ENCODE measurements at places on chromosomes 5 and 9. TPM values are rescaled to one million over a fixed set of nuclear protein-coding genes. Genes with fewer than 3 reads are reported as not detected.

DNA sequence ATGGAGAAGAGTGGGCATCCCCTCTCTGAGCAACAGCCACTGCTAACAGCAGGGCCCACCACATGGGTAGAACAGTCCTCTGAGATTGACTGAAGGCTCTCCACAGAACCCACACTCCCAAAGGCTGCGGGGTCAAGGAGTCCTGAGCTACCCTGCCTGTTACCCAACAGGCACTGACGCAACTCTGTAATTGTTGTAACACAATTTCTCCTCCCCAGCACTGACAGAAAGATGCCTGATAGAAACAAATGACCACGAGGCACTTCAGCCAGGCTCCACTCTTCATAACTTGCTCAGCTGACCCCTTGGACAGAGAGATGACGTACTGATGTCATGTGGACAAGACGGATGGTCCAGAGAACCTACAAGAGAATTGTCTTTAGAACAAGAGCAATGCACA is 220.7 kb downstream of the SPOCK1 start:
- H3K4me3 ChIP-seq, result no peak overlapping the region
- H3K27ac ChIP-seq, result no peak overlapping the region
- no peaks in the 10 kb centered on the region for H3K4me1 ChIP-seq
- no peak for DNase-seq
- H3K36me3 ChIP-seq, result no peaks in the 10 kb centered on the region

DNA sequence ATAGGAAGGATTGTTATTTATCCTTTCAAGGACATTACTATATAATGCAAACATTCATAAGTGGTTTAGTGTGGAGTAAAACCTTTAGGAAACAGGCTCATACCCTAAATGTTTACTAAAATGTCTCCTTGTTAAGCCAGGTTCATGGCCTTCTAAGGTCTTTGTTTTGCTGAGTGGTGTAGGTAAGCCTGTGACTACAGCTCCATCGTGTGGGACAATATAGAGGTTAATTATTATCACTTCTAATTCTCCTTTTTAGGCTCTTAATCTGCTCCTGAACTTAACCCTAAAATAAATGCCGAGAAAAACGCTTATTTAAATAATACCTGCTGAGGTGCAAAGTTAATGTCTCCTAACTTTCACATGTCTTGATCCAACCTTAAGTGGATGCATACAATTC is 43.8 kb downstream of the SPINK5 start:
- H3K27ac ChIP-seq, result no peak overlapping the region
- no peaks in the 10 kb centered on the region for H3K4me1 ChIP-seq
- no peaks in the 10 kb centered on the region for H3K36me3 ChIP-seq
- H3K27me3 ChIP-seq, result no peaks in the 10 kb centered on the region

Gene UGT3A1
- total RNA-seq, result not detected

Gene SLC30A5
- total RNA-seq, result 14.0 TPM

All from Peyer's patch (tissue), 4 donors.